ENCODE measurements at places on chromosomes 7 and 10.

GRCh38 chr7:20236790-20237189, 19.6 kb upstream of the MACC1 start:
- no peaks in the 10 kb centered on the region for H3K27me3 ChIP-seq
- DNase-seq = no peak
- no peak overlapping the region for H3K27ac ChIP-seq
- no peaks in the 10 kb centered on the region for H3K36me3 ChIP-seq
- peaks cover 5% of the 10 kb centered on the region for H3K4me1 ChIP-seq

DNA sequence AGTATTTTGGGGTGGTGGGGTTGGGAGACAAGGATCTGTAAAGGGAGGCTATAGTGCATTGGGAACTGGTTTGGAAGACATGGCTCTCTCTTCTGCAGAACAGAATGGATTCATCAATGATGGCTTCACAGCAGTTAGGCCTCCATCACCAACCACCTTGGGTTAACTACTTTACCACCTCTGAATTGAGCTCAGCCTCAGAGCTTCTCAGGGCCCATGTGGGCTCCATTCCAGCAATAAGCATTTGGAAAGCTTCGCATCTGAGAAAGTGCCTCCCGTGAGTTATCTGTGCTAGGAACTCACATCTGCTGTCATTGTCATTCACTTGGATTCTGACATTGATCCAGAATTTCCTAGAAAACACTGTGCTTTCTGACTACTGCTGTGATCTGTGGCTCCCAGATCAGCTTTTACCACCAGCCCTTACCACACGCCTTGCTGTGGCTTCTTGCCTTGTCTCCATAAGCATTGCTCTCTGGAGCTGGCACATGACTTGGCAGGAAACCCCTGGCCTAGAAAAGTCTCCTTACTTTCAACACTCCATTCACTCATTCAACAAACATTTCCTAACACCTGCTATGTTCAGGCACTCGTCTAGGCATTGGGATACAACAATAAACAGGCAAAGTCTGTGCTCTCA, 70.7 kb upstream of the ADO start:
- peak; percentile 26 for DNase-seq
- peaks cover 20% of the 10 kb centered on the region for H3K4me1 ChIP-seq
- peak overlapping the region; percentile 72 for H3K4me3 ChIP-seq
- no peak overlapping the region for H3K27ac ChIP-seq

- no peak for DNase-seq
- peaks cover 5% of the 10 kb centered on the region for H3K27me3 ChIP-seq
- H3K4me3 ChIP-seq = no peak overlapping the region
- no peak overlapping the region for H3K27ac ChIP-seq
- peaks cover 24% of the 10 kb centered on the region for H3K4me1 ChIP-seq
Observed at GRCh38 chr7:138864667-138865066, 66.7 kb upstream of the ATP6V0A4 start.

DNA sequence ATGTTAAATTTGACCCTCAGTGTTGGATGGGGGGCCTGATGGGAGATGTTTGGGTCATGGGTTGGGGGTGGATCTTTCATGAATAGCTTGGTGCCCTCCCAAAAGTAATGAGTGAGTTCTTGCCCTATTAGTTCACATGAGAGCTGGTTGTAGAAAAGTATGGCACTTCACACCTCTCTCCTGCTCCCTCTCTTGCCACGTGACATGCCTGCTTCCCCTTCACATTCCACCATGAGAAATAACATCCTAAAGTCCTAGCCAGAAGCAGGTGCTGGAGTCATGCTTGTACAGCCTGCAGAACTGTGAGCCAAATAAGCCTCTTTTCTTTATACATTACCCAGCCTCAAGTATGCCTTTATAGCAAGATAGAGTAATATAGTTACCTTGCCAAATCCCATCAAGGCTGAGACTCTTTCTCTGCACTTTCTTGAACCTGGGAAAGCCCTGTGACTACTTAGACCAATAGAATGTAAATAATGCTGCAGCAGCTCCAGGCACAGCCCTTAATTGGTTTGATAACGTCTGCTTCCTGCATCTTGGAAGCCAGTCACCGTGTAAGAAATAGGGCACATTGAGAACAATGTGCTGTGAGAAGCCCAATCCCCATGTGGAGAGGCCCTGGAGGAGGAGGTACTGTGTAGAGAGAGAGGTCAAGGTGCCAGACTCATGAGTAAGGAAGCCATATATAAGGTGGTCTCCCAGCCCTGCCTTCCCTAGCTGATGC, 88.0 kb upstream of the NAMPT start:
- H3K4me1 ChIP-seq = peaks cover 22% of the 10 kb centered on the region
- H3K27me3 ChIP-seq = no peaks in the 10 kb centered on the region
- no peak for DNase-seq
- no peaks in the 10 kb centered on the region for H3K36me3 ChIP-seq

DNA sequence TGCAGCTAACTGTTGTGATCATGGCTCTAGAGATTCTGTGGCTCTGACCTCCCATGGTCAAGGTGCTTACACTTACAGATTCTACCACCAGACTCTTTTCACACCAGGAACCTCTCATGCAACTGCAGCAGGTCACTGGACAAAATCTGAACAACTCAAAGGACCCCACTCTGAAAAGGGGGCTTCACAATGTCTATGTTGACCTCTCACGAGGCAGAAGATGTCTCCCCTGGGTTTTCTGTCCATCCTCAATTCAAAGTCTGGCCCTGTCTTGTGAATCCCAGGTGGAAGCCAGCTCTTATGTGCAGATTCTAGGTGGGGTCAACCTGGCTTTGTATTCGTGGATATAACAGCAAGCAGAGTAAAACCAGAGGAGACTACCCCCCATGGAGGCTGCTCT, 118.6 kb upstream of the ZNF479 start:
- no peaks in the 10 kb centered on the region for H3K36me3 ChIP-seq
- H3K27ac ChIP-seq = no peak overlapping the region
- no peak overlapping the region for H3K4me3 ChIP-seq

GRCh38 chr10:71138166-71138830, 74.1 kb upstream of the UNC5B start:
- no peak for DNase-seq
- no peaks in the 10 kb centered on the region for H3K36me3 ChIP-seq
- no peak overlapping the region for H3K27ac ChIP-seq

- no peak for DNase-seq
- H3K27ac ChIP-seq = no peak overlapping the region
- no peaks in the 10 kb centered on the region for H3K36me3 ChIP-seq
- no peaks in the 10 kb centered on the region for H3K4me1 ChIP-seq
Observed at GRCh38 chr7:124267154-124267553, 234.3 kb upstream of the TMEM229A start.

DNA sequence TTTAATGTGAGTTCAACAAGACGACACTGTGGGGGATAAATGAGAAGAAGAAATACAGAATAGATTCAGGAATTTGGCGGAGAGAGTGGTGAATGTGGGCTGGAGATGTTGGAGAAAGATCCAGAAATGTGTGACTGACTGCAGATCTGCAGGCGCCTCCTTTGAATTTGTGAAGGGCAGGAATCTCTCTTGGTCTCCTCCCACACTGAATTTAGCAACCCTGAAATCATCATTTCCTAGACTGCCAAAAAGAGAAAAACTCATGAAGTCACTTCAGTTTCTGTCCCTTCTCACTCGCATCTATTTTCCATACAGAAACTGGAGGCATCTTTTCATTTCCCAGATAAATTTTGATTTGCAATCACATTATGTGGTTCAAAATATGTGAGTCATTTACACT, 128.7 kb downstream of the GNAI1 start:
- no peaks in the 10 kb centered on the region for H3K36me3 ChIP-seq
- H3K27me3 ChIP-seq = no peaks in the 10 kb centered on the region
- no peaks in the 10 kb centered on the region for H3K4me1 ChIP-seq

DNA sequence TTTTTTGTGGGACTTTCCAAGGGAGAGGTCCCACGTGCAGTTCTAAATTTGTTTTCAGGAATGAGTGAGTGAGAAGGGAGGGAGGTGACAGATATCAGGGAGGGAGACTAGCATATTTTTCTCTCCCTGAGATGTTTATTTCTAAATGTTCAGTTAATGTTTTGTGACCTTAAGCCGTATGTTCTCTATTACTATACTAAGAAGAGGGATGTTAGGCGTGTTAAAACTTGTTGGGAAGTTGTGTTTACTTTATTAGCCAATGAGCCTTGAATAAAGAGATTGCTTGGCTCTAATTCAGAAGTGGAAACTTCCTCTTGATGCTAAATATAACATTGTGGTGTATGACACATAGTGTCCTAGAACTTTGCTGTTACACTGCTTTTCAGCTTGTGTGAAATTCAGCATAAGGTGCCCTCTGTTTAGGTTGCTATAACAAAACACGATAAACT, 37.3 kb downstream of the DNAH11 start:
- H3K27me3 ChIP-seq = no peaks in the 10 kb centered on the region
- H3K4me3 ChIP-seq = no peak overlapping the region
- peaks cover 5% of the 10 kb centered on the region for H3K4me1 ChIP-seq
- peak overlapping the region; percentile 4 for H3K27ac ChIP-seq

DNA sequence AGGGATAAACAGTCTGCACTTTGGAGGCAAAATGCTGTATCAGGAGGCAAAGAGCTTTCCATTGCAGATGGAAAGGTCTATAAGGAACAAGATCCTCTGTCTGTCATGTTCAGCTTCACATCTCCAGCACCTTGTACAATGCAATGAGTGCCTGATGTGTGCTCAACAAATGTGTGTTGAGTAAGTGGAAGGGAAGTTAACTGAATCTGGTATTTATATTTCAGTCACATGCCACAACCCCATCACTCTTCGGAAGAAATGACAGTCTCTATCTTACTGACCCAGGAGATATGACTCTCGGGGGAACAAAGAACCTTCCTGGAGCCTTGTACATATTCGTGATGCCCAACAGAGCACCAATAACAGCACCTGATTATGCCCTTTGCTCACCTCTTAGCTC, 20.0 kb upstream of the DNAJC1 start:
- no peak for DNase-seq
- H3K4me3 ChIP-seq = no peak overlapping the region
- H3K27ac ChIP-seq = peak overlapping the region; percentile 77
- H3K27me3 ChIP-seq = peaks cover 1% of the 10 kb centered on the region
- H3K4me1 ChIP-seq = peaks cover 18% of the 10 kb centered on the region

DNA sequence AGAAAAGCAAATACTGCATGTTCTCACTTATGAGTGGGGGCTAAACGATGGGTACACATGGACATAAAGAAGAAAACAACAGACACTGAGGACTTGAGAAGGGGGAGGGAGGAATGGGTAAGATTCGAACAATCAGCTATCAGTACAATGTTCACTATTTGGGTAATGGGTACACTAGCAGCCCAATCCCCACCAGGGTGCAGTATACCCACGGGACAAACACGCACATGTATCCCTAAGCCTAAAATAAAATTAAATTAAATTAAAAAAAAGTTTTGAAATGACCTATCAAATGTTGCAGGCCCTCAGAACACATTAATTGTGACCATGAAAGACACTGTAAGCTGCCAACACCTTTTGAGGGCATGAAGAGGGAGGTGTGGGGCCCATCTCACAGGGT, 316.0 kb downstream of the WDR37 start:
- DNase-seq = no peak
- H3K27ac ChIP-seq = no peak overlapping the region
- H3K36me3 ChIP-seq = no peaks in the 10 kb centered on the region
- H3K4me3 ChIP-seq = no peak overlapping the region
- no peaks in the 10 kb centered on the region for H3K4me1 ChIP-seq
- peaks cover 3% of the 10 kb centered on the region for H3K27me3 ChIP-seq

DNA sequence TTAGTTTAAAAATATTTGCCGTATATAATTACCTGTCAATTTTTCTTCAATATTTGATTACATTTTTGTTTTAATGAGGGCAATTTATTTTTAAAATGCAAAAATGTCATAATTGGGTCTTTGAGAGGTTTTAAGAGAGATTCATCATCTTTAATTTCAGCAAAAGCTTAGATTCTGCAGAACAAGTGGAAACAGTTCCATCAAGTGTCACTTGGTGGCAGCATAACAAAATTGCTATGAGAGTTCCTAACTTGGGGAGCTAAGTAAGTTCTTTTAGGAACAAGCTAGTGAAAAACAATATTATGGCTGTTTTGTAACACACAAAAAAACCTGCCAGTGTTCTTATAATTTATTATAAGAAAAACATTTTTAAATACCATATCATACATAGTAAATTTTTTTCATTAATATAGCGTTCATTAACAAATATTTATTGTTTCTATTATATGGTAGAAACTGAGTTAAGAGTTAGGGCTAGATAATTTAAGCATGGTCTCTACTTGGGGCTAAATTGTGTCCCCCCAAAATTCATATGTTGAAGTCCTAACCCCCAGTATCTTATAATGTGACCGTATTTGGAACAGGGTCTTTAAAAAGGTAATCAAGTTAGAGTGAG, 155.2 kb downstream of the MAGI2 start:
- H3K27ac ChIP-seq = no peak overlapping the region
- no peak overlapping the region for H3K4me3 ChIP-seq
- no peaks in the 10 kb centered on the region for H3K36me3 ChIP-seq
- no peaks in the 10 kb centered on the region for H3K4me1 ChIP-seq

DNA sequence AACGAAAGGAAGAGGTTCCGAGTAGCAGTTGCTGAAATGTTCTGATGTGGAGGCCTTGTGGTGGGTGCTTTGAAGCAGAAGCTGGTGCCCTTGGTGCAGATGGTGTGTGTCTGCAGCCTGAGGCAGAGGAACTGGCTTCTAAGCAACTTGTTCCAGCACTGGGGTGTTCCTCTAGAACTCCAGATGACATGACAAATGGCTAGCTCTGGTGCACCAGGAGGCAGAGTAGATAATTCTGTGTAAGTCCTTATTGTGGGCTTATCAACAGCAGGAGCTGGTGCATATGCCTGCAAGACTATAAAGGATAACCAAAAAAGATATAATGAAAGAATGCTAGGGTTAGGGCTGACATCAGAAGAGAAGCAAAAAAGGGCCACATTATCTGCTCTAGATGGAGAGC, 76.5 kb downstream of the ARL5B start:
- H3K4me3 ChIP-seq = no peak overlapping the region
- no peak for DNase-seq
- no peaks in the 10 kb centered on the region for H3K27me3 ChIP-seq

- H3K27me3 ChIP-seq = peaks cover 5% of the 10 kb centered on the region
- H3K4me1 ChIP-seq = no peaks in the 10 kb centered on the region
- no peaks in the 10 kb centered on the region for H3K36me3 ChIP-seq
- no peak for DNase-seq
- no peak overlapping the region for H3K27ac ChIP-seq
Observed at GRCh38 chr7:21131897-21132296, 296.0 kb upstream of the SP4 start.

- peaks cover 10% of the 10 kb centered on the region for H3K27me3 ChIP-seq
- no peak overlapping the region for H3K4me3 ChIP-seq
- DNase-seq = no peak
- H3K36me3 ChIP-seq = no peaks in the 10 kb centered on the region
- H3K27ac ChIP-seq = no peak overlapping the region
Observed at GRCh38 chr10:11551916-11552602, 59.4 kb downstream of the USP6NL start.

- no peaks in the 10 kb centered on the region for H3K27me3 ChIP-seq
- H3K27ac ChIP-seq = no peak overlapping the region
- no peak for DNase-seq
- no peak overlapping the region for H3K4me3 ChIP-seq
Observed at GRCh38 chr7:101882595-101883564, 65.5 kb downstream of the CUX1 start.

- no peak for DNase-seq
- no peaks in the 10 kb centered on the region for H3K27me3 ChIP-seq
- no peaks in the 10 kb centered on the region for H3K4me1 ChIP-seq
- H3K27ac ChIP-seq = no peak overlapping the region
Observed at GRCh38 chr7:552868-553635, 33.4 kb upstream of the PDGFA start.

- H3K36me3 ChIP-seq = peaks cover 41% of the 10 kb centered on the region
- peaks cover 59% of the 10 kb centered on the region for H3K4me1 ChIP-seq
- peak within 1 kb of the TSS; percentile 97 for H3K27ac ChIP-seq
- peak within 1 kb of the TSS; percentile 90 for H3K4me3 ChIP-seq
Observed at GRCh38 chr10:102395400-102396316, at the start of gene NFKB2. Gene NFKB2, plus strand, starts transcription at chr10:102395705. Its CDS starts 255 bp downstream, at chr10:102395960.

GRCh38 chr10:28400681-28401080, 97.8 kb upstream of the MPP7 start:
- H3K27me3 ChIP-seq = peaks cover 14% of the 10 kb centered on the region
- H3K4me3 ChIP-seq = no peak overlapping the region
- no peaks in the 10 kb centered on the region for H3K4me1 ChIP-seq
- H3K27ac ChIP-seq = no peak overlapping the region
